ENCODE measurements at places on chromosomes 4 and X. TPM values are rescaled to one million over a fixed set of nuclear protein-coding genes. Genes with fewer than 3 reads are reported as not detected.

Gene COX18
- 44.7 TPM for total RNA-seq

Gene C4orf51
- total RNA-seq: not detected

DNA sequence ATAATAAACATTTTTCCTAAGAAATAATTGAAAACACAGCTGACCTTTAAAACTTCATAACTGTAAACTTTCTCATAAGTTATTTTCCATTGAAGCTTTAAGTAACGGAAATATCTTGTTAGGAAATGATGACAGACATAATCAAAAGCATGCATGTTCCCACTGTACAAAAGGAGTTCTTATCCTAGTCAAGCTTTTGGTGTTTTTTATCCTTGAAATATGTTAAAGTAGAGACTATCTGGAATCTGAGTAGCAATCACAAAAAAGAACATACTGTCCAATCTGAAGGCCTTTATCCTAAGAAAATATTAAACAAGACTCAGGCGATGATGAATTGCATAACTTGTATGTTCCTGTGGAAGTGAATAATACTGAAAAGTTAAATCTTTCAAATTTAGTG, 14.4 kb downstream of the GEMIN8 start:
- H3K4me3 ChIP-seq: no peak overlapping the region
- no peak overlapping the region for H3K27ac ChIP-seq
- no peaks in the 10 kb centered on the region for H3K36me3 ChIP-seq
- DNase-seq: no peak
- H3K4me1 ChIP-seq: no peaks in the 10 kb centered on the region
- no peaks in the 10 kb centered on the region for H3K27me3 ChIP-seq

DNA sequence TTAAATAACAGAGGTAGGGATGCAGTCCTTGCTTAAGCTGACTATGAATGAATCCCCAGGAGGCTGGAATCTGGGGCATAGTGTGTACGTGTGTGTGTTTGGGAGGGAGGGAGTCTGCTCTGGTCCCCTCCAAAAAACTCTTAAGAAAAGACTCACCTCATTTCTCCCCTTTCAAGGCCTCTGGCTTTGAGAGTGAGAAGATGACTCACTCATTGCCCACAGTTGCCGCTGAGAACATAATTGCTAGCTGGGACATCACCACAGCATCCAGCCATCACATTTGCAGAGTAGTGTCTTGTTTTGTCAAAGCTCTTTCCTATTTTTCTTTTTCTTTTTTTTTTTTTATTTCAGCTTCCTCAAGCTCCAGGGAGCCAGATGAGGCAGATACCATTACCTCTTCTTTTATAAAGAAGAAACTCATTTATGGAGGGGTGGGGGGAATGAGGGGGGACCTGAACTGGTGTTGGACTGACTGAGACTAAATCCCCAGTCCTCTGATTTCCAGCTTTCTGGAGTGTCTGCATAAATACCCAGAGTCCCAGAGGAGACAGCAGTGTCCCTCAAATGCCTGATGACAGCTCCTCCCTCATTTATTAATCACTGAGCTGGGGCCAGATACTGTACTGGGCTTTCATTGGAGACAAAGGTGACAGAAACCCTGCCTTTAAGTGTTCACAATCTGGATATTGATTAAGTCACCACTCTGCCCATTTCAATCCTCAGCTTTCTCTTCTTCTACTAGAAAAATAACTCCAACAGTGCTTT, 61.9 kb upstream of the LAS1L start:
- no peaks in the 10 kb centered on the region for H3K27me3 ChIP-seq
- no peak overlapping the region for H3K4me3 ChIP-seq
- no peaks in the 10 kb centered on the region for H3K36me3 ChIP-seq
- DNase-seq: no peak

DNA sequence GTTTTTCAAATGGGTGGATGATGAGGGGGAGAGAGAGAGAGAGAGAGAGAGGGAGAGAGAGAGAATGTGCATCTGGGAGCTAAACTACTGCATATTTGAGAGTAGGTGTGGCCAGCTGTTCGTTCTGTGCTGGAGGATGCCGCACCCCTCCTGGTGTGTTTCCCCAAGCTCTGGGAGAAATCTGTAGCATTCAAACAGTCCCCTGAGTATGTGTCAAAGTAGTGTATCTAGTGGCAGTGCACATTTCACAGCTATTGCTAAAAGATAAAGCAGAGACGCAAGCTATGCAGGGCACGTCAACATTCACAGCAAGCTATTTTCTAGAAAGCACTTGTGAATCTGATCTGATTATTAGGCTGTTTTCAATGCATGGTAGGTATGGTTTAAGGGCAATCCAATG, 83.5 kb upstream of the LIMCH1 start:
- H3K36me3 ChIP-seq: no peaks in the 10 kb centered on the region
- H3K4me3 ChIP-seq: no peak overlapping the region
- no peak overlapping the region for H3K27ac ChIP-seq
- peaks cover 39% of the 10 kb centered on the region for H3K4me1 ChIP-seq
- DNase-seq: peak; percentile 11
- no peaks in the 10 kb centered on the region for H3K27me3 ChIP-seq

- H3K27ac ChIP-seq: no peak overlapping the region
- H3K4me3 ChIP-seq: no peak overlapping the region
- H3K4me1 ChIP-seq: no peaks in the 10 kb centered on the region
- H3K36me3 ChIP-seq: no peaks in the 10 kb centered on the region
Observed at GRCh38 chrX:79408623-79409322, 41.6 kb upstream of the ITM2A start.

DNA sequence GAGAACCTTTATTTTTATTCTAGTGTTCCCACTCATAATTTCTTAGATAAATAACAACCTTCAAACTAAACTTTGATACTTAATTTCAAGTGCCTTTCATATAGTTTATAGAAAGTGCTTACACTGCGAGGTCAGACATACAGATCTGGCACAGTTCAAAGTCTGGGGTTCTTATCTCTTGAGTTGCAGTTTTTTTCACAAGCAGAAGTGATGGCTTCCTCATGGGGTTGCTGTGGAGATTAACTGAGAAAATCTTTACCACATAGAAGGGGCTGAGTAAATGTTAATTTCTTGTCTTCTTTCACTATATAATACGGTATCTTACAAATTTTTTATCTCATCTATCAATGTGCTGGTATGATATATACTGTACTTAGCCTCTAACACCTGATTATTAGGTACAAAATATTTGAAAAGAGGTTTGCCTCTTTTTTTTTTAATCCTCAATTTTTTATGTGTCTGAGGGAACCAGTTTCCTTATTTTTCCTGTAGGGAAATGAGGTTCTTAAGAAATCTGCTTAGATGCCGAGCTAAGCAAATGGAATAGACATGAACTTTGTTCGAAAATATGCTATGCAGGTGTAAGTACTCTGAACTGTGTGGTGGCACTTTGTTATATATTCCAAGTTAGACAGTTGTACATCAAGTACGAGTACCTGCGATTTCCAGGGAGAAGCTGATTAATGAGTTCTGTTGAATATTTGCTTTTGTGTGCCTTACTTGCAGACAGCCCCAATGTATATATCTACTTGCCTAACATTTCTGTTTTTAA, 3.3 kb downstream of the ING2 start:
- no peaks in the 10 kb centered on the region for H3K27me3 ChIP-seq
- no peak overlapping the region for H3K27ac ChIP-seq
- no peak overlapping the region for H3K4me3 ChIP-seq
- no peak for DNase-seq
- H3K36me3 ChIP-seq: peaks cover 4% of the 10 kb centered on the region

GRCh38 chrX:13254870-13255269, 65.0 kb downstream of the ATXN3L start:
- no peaks in the 10 kb centered on the region for H3K36me3 ChIP-seq
- DNase-seq: no peak
- no peak overlapping the region for H3K4me3 ChIP-seq
- no peaks in the 10 kb centered on the region for H3K27me3 ChIP-seq
- H3K4me1 ChIP-seq: no peaks in the 10 kb centered on the region

Gene AVPR2
- total RNA-seq: not detected

Gene CNKSR2
- 40.9 TPM for total RNA-seq

Gene FTSJ1
- total RNA-seq: 91.2 TPM

DNA sequence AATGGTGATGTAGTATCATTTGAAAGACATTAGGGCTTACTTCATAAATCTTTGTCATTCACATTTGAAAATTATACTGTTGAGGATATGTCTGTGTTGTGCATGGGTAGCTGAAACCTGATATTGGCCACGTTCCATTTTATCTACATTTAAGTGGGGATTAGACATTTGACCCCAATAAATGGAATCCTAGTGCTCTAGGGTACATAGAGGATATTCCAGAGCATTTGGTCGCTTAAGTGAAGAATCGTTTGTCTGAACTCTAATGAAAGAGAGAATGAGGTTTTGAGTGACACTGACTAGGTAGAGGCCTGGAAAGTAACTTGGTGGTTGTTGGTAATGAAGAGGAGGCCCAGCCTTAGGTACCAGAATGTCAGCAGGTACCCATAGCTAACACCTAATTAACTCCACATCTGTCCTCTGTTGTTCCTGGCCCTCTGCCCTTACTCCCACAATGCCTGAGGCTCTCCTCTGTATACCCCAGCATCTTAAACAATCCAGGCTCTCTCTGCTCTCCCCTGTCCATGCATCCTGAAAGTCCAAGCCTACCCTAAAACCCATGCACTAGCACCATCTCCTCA, 299.5 kb upstream of the KLF3 start:
- H3K4me1 ChIP-seq: no peaks in the 10 kb centered on the region
- H3K27ac ChIP-seq: no peak overlapping the region
- no peaks in the 10 kb centered on the region for H3K27me3 ChIP-seq
- H3K4me3 ChIP-seq: no peak overlapping the region
- no peak for DNase-seq

GRCh38 chrX:105975382-105975781, 63.1 kb downstream of the SERPINA7 start:
- no peak overlapping the region for H3K27ac ChIP-seq
- no peaks in the 10 kb centered on the region for H3K27me3 ChIP-seq
- H3K4me1 ChIP-seq: no peaks in the 10 kb centered on the region

DNA sequence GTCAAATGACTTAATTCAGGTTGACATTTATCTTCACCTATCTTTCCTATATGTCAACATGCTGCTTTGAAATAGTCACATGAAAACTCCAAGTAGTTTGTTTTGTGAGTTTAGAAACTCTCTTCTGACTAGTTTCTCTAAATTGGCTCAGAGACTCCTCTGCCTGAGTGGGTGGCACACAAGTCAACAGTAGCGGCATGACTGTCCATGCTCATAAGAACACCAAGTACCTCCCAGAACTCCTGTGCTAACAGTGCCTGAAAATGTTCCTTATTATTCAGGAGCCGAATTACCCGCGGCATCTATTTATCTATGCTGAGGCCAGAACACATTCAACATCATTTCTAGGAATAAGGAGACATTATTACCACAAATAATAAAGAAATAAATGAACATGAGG, 116.3 kb downstream of the SORBS2 start:
- peaks cover 4% of the 10 kb centered on the region for H3K4me1 ChIP-seq
- H3K36me3 ChIP-seq: no peaks in the 10 kb centered on the region
- no peak for DNase-seq
- H3K4me3 ChIP-seq: no peak overlapping the region
- no peak overlapping the region for H3K27ac ChIP-seq

- DNase-seq: no peak
- H3K27me3 ChIP-seq: no peaks in the 10 kb centered on the region
- H3K27ac ChIP-seq: peak overlapping the region; percentile 59
- H3K4me3 ChIP-seq: no peak overlapping the region
- peaks cover 42% of the 10 kb centered on the region for H3K36me3 ChIP-seq
- H3K4me1 ChIP-seq: peaks cover 63% of the 10 kb centered on the region
Observed at GRCh38 chr4:24576276-24576675, 8.1 kb downstream of the DHX15 start.

Gene VGLL1
- total RNA-seq: not detected

DNA sequence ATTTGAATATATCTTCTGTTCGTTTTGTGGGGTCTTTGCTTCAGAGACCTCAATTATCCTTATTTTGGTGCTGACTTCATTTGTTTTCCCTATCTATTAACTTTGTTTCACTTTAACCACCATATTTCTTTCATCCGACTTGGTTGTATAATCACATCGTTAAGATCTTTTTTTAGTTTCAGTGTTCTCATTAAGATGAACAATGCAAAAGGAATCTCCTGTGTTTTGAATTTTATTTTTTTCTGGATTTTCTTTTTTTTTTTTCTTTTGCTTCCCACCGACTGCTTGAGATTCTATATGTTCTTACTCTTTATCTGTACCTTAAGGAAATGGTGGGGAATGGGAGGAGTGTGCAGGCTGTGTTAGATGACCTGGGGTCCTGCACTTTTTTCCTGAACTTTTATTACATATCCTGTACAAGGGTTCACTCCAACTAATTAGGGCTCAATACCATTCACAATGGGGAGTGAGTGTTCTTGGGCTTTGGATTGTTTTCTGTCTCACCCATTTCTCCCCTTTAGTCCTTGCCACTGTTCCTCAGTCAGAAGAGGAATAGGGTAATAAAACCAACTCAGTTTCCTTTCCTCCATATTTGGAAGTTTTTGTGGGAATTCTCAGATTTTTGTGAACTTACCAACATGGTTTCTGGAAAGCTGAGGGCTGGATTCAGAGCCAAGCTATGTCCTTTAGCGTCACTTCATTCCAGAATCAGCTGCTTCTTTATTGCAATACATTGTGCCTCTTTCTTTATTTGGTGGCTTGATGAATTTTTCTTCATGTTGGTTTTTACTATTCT, 43.2 kb upstream of the BMPR1B start:
- no peaks in the 10 kb centered on the region for H3K36me3 ChIP-seq
- no peak overlapping the region for H3K27ac ChIP-seq
- H3K4me3 ChIP-seq: no peak overlapping the region
- no peaks in the 10 kb centered on the region for H3K4me1 ChIP-seq
- no peak for DNase-seq

Gene MMGT1
- 25.4 TPM for total RNA-seq

GRCh38 chrX:57172544-57172943, 35.3 kb upstream of the SPIN2A start:
- H3K4me3 ChIP-seq: no peak overlapping the region
- H3K27me3 ChIP-seq: no peaks in the 10 kb centered on the region
- H3K27ac ChIP-seq: no peak overlapping the region
- no peaks in the 10 kb centered on the region for H3K36me3 ChIP-seq

Gene KCND1
- total RNA-seq: 5.3 TPM

GRCh38 chr4:8730159-8730558, 137.6 kb downstream of the CPZ start:
- no peak for DNase-seq
- H3K27ac ChIP-seq: no peak overlapping the region
- H3K36me3 ChIP-seq: no peaks in the 10 kb centered on the region
- no peak overlapping the region for H3K4me3 ChIP-seq
- H3K27me3 ChIP-seq: no peaks in the 10 kb centered on the region

Gene FBXW7
- total RNA-seq: 34.7 TPM

GRCh38 chrX:21912220-21912619, 28.3 kb upstream of the SMS start:
- no peaks in the 10 kb centered on the region for H3K27me3 ChIP-seq
- H3K4me3 ChIP-seq: no peak overlapping the region
- no peak overlapping the region for H3K27ac ChIP-seq

GRCh38 chr4:38976308-38976707, 55.9 kb downstream of the TMEM156 start:
- no peaks in the 10 kb centered on the region for H3K27me3 ChIP-seq
- no peak overlapping the region for H3K4me3 ChIP-seq
- H3K36me3 ChIP-seq: no peaks in the 10 kb centered on the region
- H3K27ac ChIP-seq: no peak overlapping the region

DNA sequence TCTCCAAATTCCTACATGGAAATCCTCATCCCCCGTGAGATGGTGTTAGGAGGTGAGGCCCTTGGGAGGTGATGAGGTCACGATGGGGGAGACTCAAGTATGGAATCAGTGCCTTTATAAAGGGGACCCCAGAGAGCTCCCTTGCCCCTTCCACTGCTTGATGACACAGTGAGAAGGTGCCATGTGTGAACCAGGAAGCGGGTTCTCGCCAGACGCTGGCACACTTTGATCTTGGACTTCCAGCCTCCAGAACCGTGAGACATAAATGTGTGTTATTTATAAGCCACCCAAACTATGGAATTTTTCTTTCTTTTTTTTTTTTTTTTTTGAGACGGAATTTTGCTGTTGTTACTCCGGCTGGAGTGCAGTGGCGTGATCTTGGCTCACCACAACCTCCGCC, 237.6 kb downstream of the DHRSX start:
- no peaks in the 10 kb centered on the region for H3K27me3 ChIP-seq
- H3K4me3 ChIP-seq: no peak overlapping the region
- H3K36me3 ChIP-seq: no peaks in the 10 kb centered on the region
